Large intestine (tissue), 12 donors: ENCODE measurements at places on chromosomes 2 and 18.

DNA sequence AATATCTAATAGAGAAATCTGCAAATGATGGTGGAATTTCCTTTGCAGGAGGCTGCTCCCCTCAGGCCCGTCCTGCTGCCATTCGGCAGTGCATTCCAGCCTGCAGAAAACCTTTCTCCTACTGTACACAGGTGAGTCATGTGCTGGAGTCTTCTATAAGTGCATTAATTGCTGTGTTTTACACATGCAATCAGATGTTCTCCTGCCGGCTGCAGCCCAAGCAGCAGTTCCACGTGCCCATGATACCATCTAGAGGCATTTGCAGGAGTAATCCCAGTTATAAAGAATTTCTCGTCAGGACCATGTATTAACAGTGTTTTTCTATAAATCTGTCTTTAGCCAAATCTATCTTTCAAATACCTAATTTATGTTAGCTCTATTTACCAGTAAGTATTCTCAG is 304.7 kb upstream of the HNMT start:
- DNase-seq = peak; percentile 17

- no peak for DNase-seq
Measured at GRCh38 chr2:128376241-128377041, 57.8 kb upstream of the HS6ST1 start.

DNA sequence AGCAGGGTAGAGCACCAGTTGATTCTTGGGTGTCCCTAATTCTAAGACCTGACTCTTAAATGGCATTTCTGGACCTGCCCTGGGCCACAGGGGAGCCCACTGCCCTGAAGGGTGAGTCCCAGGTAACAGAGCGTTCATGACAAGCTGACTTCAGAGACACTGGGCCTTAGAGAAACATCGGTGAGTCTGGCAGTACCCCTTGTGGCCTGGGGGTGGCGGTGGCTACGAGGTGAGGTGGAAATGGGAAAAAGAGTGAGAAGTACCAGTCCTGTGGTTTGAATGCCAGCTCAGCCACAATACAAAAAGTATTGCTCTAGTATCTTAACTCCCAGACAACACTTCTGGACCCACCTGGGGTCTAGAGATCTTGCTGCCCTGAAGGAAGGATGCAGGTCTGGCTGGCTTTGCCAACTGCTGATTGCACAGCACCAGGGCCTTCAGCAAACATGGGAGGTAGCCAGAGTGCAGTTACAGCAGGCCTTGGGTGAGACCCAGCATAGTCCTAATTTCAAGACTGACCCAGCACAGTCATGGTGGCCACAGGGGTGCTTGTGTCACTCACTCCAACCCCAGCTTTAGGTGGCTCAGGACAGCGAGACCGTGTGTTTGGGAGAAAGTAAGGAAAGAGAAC is 44.5 kb downstream of the USP34 start:
- DNase-seq = peak; percentile 45

- no peak for DNase-seq
Measured at GRCh38 chr2:111701266-111701665, 182.7 kb downstream of the ANAPC1 start.

GRCh38 chr2:157784169-157784822 is 91.8 kb downstream of the ACVR1 start:
- DNase-seq = no peak
